ENCODE measurements at places on chromosomes 13 and 19.

DNA sequence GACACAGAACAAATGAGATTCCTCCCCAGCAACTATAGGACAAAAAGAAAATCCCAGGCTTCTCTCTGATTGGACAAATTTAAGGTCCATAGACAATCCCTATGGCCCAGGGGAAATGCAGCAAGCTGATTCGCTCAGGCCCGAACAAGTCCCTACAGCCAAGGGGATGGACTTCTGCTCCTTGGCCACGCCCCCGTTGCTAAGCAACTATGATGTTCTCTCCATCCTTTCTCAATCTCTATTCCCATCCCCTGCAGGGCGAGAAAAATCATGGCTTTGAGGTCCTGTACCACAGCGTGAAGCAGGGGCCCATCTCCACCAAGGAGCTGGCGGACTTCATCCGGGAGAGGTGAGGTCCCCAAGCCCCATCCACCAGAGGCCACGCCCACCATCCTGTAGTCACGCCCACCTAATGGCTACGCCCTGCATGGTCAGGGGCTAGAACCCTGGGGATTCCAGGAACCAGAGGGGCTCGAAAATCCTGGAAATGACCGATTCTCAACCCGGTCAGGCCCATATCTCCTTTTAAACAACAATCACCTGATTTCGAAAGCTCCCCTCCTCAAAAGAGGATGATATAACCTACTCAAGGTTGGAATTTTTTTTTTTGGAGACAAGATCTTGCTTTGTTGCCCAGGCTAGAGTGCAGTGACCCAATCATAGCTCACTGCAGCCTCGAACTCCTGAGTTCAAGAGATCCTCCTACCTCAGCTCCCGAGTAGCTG is 11.4 kb downstream of the FCHO1 start:
- no peak for DNase-seq

GRCh38 chr13:99385940-99386339 is 78.7 kb upstream of the GPR183 start:
- no peak for DNase-seq

- no peak for DNase-seq
Observed at GRCh38 chr13:51118809-51119431, 7.8 kb upstream of the C13orf42 start.

GRCh38 chr13:38346764-38347163 is 2.9 kb upstream of the UFM1 start:
- no peak for DNase-seq

DNA sequence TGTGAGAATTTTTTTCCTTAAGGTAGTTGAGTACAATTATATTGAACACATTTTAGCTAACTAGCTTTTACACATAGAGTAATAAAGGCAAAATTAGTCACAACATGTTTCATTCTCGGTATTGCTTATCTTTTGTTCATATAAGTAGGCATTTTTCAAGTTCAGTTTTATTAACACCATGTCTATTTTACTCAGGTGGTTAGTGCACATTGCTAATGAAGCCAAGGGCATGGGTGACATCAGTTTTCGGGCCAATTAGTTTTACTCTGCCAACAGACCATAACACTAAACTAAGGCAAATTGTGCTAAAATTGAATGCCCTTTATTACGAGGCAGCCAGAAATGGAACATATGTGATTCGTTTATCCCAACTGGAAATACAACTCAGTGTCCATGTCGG is 19.6 kb upstream of the PCDH17 start:
- no peak for DNase-seq

DNA sequence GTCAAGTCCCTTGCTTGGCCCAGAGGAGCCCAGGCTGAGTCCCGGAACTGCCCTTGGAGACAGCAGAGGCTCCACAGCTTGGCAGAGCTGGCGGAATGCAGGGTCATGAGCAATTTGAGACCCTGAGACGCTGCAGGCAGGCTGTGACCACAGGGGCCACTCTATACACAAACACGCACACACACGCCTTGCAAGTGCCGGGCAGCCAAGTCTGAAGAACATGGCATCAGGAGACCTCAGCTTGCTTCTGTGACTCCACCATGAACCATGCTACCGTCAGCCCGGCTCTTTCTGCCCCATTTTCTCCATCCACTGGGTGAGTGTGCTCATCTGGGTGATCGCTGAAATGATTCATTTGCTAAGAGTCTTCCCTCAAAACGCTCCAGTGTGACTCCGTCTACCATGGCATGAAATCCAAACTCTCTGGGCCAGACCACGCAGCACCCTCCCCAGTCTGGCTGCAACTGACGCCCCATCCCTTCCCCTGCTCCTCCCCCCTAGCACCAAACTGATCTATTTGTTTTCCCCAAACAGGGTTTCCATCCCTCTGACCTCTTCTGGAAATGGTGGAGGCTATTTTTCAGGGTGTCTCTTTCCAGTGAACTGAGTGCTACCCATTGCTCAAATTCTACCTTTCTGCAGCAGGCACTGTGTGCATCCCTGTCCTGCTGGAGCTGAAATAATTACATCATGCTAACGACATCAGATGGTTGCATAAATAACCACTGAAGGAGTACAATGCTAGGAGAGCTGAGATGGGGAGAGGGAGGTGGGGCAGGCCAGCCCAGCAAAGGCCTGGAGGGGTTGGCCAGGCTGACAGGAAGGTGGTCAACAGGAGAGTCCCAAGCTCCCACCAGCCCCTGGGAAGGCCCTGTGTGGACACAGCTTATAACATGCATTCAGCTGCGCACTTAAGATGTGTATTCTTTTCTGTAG is 3.1 kb downstream of the CARS2 start:
- no peak for DNase-seq

All from skin of body (tissue), 3 donors.